ENCODE measurements at places on chromosomes 7 and 10.
A peak's percentile ranks its signal among the peaks of the same experiment; 100 is the strongest.

DNA sequence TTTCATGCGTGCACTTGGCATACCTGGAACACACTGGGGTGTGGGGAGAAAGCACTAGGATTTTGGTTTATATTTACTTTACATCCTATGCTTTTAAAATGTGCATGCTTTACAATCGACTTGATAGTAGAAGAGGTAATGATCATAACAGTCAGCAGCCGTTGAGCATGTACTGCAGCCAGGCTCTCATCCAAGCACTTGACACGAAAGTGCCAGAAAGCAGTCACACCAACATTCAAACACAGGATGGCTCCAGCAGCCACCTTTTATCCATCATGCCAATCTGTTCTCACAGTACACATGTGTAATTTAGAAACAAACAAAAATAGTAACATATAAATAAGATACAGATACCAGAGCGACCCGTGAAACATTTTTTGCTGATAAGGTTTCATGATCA lies 1.2 kb upstream of the FAM241B start:
- DNase-seq: no peak

GRCh38 chr10:96043893-96044715 lies 721 bp downstream of the CCNJ start:
- peak; percentile 41 for DNase-seq

DNA sequence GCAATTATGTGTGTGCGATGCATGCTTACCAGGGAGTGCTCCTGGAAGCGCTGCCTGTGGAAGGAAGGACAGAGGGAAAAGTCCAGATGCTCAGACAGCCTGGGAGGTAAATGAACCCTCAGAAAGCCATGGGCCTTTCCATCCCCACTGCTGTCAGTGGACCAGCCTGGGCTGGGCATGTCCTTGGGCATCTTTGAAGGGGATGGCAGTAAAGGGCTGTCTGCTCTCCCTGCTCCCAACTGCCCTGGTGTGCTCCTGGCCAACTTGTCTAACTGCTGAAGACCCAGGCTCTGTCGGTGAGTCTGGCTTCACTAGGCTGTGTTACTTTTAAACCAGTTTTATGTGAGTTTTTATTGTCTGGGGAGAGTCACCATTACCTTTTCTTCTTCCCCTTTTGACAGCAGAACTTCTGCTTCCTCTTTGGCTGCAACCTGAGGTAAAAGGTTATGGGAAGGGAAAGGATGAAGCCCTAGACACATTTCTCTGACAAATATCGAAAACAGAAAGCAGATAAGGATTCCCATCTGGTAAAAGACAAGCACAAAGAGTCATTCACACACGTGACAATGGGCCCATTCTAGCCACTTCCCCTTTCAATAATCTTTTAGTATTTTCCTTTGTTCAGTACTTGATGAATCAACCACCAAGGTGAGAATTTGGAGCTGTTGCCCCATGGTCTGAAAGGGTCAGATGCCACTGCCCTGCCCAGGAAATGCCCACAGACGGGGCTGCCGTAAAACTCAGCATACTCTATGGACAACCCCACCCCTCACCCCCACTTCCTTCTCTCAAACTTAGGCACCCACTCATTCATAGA lies 27.6 kb upstream of the PIK3AP1 start:
- DNase-seq: no peak

DNA sequence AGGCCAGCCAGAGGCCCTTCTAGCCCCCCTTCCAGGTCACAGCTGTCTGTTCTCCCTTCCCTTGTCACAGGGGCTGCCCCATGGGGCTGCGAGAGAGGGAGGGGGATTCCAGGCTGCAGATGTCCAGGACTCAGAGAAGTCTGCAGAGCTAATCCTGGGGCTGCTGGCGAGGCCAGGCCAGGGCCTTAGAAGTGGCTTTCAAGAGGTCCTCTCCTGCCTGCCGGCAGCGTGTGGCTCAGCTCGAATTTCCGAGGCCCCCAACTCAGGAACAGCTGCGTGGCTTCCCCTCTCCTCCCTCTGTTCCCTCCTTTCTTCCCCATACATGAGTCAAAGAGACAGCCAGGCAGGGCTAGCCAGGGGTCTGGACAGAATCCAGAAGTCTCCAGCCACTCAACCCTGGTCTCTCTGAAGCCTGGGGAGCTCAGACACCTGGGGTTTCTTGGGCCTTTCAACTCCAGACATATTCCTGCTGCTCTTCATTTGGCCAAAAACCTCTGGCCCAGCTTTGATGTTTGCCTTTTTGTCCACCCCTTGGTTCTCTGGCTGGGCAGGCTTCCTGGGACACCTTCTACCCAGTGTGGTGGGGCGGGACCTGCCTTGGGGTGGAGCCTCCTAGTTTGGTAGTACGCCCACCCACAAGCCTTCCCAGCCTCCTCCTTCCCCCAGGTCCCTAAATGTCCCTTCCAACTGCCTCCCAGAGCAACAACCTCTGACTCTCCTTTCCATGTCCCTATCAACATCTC lies 21.8 kb upstream of the EIF5AL1 start:
- DNase-seq: no peak

- DNase-seq: no peak
Measured at GRCh38 chr10:124963866-124964720, 22.2 kb downstream of the ZRANB1 start.

GRCh38 chr7:97226541-97226940 lies 109.0 kb downstream of the SDHAF3 start:
- no peak for DNase-seq

DNA sequence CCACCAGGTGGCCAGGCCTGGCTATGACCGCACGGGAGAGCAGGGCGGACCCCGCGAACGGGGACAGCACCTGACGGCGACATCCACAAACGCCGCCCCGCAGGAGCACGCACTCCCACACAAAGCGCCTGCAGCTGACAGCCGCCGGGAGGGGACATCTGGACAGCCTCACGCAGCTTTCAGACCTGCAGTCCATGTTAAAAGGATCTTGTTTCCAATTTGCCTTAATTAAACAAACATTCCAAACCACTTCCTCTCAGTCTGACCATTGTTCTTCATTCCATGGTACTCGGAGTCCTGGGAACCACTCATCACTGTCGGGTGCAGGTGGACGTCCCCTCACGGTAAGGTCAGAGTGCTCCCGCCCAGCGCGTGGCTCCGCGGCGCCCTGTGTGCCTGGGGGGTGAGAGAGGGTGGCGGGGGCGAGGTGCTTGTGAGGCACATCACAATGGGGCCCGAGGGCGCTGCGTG lies 5.9 kb upstream of the GPER1 start:
- no peak for DNase-seq

- DNase-seq: no peak
Measured at GRCh38 chr10:12484941-12485805, 135.8 kb downstream of the CAMK1D start.

GRCh38 chr10:73796766-73797165 lies 11.4 kb downstream of the ZSWIM8 start:
- no peak for DNase-seq

DNA sequence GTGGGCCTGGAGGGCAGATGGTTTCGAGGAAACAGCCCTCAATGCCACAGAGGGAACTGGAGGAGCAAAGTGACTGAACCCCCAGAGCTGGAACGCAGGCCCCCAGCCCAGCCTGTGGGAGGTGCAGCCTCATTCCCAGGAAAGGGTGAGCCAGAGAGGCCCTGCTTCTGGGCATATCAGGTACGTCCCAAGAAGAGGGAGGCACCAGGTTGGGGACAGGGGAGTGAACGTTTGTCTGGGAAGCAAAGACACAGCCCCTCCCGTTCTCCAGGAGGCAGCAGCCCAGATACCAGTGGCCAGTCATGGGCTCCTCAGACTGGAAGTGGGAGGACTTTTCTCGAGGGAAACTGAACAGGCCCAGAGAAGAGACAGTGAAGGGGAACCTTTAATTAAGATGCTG lies 74.3 kb upstream of the RET start:
- no peak for DNase-seq

Measured in activated CD8-positive, alpha-beta memory T cell treated with anti-CD3 and anti-CD28 coated beads for 48 hours (primary cell).